Stimulated activated CD8-positive, alpha-beta memory T cell treated with anti-CD3 and anti-CD28 coated beads, Interleukin-12 subunit alpha, Interleukin-12 subunit beta, amount 100 ng/mL, for 1 hour (primary cell): ENCODE measurements at places on chromosomes 6 and 20.

DNA sequence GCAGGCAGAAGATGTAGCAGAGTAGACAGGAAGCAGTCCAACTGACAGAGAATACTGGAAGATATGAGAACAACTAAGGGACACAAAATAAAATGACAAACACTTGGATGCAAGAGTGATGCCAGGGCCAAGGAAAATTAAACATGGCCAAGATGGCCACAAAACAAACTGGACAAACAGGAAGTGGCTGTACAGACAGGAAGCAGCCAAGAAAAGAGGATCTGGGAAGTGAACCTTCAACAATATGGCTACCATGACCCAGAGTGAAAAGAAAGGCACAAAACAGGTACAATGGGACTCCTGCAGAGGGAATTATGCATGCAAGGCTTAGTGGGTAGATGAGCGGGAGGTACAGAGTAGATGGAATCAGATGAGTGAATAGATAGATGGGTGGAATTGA lies 29.1 kb downstream of the HLA-DPB1 start:
- no peak for DNase-seq

DNA sequence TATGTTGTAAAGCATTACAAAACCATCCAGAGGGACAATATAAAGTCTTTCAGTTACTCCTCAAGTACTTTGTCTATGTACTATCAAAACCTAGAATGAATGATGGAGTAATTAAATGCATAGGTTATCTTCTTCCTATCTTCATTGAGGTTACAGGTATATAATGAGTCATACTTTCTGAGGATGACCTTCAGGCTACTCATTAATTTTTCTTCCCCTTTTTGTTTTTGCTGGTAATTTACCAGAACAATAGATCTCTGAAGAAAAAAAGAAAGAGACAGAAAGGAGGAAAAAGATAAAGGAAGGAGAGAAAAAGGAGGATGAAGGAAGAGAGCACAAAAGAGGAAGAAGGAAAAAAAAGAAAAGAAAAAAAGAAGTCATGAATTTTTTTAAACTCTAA lies 398.4 kb downstream of the TBC1D32 start:
- DNase-seq = no peak

DNA sequence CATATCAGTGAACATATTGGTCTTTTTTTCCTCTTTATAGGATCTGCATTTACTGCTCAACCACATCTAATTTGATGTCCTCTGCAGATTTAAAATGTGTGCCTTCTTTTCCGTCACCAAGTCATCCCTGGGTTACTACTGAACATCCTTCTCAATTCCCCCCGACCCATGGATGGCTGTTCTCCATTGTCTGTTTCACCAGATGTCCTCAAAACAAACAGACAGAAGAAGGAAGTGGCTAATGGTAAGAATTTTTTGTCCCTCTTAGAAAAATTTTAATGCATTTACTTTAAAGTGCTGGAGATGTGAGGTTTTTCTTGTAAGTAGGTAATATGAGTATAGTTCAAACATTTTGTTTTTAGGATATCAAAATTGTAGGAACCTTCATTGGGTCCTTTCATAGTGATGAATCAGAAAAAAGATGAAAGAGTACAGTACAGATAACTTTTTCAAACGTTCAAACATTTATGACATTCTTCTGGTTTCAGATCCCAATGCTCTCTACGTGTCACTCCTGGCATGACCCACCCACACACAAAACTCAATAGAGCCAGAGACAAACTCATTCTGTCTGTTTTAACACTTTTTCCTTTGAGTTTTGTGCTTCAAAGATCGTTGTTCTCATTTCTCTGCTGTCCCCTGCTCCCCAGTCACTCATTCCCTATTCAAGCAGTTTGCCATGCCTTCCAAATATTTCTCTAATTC lies 276.4 kb downstream of the PRL start:
- DNase-seq = no peak

DNA sequence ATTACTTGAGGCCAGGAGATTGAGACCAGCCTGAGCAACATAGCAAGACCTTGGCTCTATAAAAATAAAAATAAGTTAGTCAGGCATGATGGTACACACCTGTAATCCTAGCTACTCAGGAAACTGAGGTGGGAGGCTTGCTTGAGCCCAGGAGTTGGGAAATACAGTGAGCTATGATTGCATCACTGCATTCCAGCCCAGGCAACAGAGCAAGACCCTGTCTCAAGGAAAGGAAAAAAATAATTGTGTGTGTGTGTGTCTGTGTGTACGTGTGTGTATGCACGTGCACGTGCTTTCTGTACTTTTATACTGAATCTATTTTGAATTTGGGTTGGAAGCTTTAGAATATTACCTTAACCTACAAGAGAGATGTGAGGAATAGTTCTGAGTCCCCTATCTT lies 58.9 kb downstream of the KIZ start:
- DNase-seq = no peak

DNA sequence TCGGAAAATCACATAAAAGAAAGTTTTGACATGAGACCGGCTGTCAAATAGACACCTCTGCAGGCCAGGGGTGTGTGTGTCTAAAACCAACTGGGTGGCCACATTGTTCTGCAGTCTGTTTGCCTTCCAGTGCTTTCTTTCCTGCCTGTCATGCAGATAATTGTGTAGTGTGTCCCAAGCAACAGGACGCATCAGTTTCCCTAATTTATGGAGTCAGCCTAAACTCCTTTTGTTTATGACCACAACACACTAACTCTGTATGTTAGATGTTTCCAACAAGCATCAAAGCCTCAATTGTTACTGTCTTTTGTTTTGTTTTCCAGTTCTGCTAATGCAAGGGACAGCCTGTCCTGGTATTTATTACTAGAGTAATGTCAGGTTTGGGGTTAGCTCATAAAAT lies 205.7 kb downstream of the ATXN1 start:
- no peak for DNase-seq

DNA sequence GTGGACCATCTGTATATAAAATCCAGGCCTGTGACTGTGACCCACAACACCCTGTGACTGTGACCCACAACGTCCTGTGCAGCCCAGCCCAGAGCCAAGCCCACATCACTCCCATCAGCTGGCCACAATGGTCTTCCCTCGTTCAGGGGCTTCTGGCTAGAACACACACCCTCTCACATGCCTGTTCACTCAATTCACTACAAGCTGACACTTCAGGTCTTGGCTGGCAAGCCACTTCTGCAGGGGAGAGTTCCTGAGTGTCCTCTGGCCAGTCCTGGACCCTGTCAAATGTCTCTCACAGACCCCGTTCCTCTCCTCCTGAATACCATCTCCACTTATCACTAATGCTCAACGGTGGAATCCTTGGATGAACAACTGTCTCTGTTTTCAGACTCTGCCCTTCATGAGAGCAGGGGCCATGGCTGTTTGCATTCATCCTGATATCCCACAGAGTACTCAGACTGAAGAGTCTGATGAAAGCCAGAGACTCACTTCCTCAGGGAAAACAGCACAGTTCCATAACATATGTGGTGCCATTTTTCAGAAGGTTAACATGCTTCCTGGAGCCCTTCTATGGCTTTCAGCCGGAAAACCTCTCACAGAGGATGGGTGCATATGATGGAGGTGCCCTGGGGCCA lies 56.0 kb downstream of the MYH7B start:
- no peak for DNase-seq

- DNase-seq = no peak
These were observed 434.4 kb downstream of the HAO1 start for GRCh38 chr20:7505835-7506221.

DNA sequence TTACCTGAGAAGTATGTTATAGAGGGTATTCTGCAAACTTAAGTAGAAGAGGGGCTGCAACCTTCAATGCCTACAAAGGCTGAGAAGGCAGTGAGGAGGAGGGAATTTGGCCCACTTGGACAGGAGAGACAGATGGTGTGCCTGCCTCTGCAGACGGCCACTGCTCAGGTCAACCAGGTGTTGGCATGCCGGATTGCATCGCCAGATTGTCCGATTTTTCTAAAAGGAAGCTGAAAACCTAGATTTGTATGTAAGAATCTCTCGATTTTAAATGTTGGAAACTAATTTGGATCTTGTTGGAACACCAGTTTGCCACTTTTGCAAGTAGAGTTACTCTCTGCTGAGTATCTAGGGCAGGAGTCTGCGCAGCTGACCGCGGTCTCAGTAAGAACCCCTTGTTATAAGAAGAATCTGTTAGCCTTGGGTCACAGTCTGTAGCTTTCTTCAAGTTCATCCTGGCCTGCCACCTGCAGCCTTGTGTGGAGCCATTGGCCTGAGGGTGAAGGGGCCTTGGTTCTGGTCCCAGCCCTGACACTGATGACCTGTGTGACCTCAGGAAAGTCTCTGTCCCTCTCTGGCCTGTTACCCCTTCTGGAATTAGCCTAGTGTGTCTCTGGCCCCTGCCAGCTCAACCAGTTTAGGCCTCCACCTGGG lies 54.4 kb downstream of the TGM2 start:
- DNase-seq = no peak

DNA sequence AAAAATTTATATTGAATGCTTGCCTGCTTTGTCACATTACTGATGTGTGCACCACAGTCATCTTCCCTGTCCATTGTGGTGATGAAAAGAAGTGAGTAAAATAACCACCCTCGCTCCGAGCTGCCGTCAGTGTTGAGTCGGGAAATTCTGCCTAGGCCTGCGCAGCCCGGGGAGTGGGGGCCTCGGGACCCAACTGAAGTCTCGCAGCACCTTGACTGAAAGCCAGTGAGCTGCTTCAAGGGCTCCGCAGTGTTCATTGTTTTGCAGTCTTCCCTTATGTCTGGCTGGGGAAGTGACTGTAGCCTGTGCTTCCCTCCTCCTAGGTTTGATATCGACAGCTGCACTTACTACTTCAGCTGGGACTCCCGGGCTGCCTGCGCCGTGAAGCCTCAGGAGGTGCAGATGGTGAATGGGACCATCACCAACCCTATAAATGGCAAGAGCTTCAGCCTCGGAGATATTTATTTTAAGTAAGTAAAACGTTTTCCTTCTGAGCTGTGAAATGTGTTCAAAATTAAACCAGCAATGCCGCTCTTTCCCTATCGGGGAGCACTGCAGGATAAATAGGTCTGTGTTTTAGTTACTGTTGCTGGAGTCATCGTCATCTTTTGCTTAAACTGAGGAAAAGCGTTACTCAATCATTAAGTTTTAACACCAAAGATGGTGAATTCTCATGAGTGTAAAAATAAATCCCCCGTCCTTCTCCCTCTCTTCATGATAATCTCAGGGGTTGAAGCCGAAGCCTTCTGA lies 32.7 kb upstream of the SLC22A1 start:
- no peak for DNase-seq

DNA sequence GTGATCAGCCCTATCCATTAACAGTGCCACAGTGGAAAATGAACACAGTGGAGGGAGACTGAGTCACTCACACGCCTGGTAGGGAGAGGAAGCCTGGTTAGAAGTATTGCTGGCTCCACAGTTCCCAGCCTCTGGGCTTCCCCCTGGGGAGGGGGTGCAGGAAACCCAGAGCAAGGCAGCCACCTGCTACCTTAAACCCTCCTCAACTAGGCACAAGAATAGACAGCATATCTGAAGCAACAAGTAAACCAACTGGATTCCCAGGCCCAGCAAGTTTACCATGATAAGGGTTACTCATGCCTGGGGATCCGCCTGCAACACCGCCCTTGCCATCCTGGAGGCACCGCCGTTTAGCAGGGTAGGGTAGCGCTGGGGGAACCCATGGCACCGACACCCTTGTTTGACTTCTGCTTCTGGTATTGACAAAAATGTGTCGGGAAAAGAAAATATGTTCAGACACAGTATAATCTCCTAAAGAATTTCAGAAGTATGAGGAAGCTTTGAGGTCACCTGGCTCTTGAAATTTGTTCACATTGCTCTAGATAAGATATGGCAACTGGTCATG lies 38.3 kb downstream of the SLC22A23 start:
- no peak for DNase-seq

- no peak for DNase-seq
These were observed 408.5 kb upstream of the RGS17 start for GRCh38 chr6:153539602-153540001.

DNA sequence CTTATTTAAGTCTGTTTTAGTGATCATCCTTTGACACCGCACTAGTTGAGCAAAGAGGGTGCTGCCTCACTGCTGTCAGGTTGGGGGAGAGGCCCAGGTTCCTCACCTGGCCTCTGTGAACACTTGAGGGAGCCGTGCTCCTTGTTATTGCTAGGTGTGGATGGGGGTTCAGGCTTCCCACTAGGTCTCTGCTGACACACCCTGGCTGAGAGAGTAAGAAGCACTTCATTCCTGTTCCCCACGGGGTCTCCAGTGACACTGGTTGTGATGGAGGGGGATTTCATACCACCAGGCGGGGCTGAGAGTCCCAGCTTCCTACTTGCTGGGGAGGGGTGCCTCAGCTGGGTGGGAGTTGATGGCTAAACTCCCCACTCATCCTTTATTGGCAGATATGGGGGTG lies 11.1 kb upstream of the NOTCH4 start:
- DNase-seq = no peak

- DNase-seq = no peak
These were observed 417 bp downstream of the VAPB start for GRCh38 chr20:58389324-58389967.

- no peak for DNase-seq
These were observed 88.9 kb upstream of the SNAP25 start for GRCh38 chr20:10129749-10130148.

DNA sequence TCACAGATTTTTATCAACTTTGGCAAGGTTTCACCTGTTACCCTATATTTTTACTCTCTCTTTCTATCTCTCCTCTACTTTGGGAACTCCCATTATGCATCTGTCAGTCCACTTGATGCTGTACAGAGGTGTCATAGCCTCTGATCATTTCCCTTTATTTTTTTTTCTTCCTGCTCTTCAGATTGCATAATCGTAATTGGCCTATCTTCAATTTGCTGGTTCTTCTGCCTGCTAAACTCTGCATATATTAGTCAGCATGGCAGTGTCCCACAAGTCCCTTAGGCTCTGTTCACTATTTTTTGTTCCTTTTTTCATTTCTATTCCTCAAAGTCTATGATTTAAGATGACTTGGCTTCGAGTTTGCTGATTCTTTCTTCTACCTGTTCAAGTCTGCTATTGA lies 44.7 kb upstream of the MICB start:
- DNase-seq = no peak

DNA sequence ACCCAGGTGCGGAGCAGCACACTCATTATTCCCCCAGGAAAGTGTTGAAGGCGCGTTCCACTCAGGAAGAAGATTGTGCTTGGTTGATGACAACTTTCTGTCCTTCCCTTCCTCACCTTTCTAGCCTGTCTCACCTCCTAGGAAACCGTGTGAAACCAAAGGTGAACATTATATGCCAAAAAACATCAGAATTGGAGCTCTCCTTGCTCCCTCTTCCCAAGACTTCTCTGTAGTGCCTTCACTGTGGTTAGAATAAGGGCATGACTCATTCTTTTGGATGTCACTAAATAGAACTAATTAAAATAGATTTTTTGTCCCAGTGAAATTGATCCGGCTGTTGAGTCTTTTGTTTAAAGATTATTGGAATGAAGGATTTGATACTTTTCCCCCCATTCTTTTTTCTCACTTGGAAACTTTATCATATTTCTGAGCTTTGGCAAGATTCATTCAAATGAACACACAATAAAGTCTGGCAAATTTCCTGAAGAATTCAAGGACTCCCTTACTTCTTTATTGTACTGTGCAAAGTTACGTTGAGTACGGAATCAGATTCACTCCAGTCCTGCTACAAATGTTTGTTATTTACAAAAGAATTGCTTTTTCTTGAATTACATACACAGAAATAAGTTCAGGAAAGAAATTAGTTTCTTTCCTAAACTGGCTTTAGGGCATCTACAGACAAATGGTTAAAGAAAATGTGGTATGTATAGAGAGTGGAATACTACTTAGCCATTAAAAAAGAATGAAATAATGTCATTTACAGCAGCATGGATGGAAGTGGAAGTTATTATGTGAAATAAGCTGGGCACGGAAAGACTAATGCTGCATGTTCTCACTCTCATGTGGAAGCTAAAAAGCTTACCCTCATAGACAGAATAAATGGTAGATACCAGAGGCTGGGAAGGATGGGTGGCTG lies 142.8 kb upstream of the AKAP12 start:
- DNase-seq = no peak
